Midbrain (tissue), 1 donor: ENCODE measurements at places on chromosomes 7 and 10.

DNA sequence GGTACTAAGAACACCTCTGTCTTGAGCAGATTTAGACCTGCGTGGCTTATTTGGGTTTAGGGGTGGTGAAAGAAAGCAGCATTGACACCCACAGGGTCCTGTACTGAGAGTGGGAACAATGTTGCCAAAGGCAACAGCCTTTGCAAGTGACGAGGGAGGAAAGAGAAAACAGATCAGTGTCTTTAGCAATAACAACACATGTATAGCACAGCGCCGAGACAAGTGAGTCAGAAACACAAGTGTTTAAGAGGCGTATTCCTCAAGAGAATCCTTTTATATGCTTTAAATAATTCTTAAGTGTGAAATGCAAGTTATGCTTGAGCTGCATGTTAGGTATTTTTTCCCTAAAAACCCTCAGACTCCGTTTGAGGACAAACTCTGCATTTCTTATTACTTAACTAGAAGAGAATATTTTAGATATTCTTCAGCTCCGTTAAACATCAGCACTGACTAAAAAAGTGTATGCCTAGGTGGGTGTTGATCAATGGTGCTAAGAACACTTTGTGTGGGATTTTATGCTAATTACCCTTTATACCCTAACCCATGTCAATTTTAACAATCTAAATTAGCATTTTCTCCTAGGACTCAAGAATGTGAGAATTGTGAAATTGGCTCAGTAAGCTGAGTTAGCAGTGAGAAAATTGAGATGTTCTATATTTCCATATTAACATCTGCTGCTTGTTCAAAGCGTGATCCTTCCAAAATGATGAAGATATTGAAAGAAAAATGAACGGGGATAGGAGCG is 1095.4 kb upstream of the CELF2 start:
- DNase-seq = no peak

DNA sequence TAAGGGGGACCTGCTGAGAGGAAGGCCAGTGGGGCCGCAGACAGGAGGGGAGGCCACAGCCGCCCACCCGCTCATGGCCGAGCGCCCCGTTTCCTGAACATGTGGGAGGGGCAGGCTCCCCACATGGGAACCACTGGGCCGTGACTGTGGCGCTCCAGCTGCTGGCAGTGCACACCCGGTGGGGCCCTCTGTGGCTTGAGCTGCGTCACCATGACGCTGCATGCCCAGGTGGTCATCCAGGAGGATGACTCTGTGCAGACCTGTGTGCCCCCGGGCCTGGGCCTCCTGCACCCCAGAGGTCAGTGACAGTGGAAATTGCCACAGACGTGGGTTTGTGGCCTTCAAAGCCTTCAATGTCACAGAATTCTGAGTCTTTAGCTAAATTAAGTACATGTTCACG is 85.1 kb downstream of the MGMT start:
- no peak for DNase-seq

DNA sequence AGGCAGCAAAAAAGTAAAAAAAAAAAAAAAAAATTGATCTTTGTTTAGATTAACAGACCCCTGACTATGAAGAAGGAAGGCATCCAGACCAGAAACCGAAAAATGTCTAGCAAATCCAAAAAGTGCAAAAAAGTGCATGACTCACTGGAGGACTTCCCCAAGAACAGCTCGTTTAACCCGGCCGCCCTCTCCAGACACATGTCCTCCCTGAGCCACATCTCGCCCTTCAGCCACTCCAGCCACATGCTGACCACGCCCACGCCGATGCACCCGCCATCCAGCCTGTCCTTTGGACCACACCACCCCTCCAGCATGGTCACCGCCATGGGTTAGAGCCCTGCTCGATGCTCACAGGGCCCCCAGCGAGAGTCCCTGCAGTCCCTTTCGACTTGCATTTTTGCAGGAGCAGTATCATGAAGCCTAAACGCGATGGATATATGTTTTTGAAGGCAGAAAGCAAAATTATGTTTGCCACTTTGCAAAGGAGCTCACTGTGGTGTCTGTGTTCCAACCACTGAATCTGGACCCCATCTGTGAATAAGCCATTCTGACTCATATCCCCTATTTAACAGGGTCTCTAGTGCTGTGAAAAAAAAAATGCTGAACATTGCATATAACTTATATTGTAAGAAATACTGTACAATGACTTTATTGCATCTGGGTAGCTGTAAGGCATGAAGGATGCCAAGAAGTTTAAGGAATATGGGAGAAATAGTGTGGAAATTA is 19.4 kb downstream of the GATA3 start:
- DNase-seq = no peak

- peak; percentile 76 for DNase-seq
Measured at GRCh38 chr10:71975087-71975870, 11.1 kb downstream of the CHST3 start.

DNA sequence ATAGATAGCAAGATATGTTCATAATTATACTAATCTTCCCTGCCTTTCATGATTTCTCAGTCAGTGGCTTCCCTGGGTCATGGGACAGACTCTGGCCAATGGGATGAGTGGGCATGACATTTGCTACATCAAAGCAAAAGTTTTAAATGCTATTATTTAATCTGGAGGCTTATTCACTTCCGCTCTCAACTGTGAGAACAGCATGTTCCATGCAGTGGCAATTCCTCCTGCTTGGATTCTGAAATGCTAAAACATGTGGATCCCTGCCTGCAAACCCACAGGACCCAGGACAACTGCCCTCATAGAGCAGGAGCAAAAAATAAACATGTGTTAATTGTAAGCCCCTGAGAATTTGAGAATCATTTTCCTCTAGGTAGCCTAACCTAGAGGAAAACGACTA is 1412.4 kb upstream of the CELF2 start:
- DNase-seq = no peak

DNA sequence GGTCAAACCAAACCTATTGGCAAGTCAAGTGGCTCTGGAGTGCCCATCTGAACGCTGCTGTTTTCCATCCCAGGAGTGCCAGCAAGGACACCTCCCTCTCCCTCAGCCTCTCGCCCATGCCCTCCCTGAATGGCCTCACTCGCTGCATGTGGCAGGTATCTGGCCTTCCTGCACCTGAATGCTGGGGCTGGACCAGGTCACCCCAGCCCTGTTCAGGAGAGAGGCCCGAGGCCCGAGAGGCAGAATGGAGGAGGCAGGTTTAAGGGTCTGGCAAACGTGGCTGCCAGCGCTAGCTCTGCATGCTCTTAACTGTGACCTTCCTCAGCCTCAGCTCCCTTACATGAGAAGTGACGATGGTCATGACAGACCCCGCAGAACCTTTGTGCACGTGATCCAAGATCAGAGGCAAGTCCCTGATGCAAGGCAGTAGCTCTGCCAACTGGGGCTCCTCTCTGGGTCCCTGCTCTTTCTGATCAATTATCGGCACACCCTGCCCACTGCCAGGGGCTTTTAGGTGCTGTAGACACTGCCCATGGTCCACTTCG is 295.7 kb upstream of the ZMIZ1 start:
- no peak for DNase-seq

DNA sequence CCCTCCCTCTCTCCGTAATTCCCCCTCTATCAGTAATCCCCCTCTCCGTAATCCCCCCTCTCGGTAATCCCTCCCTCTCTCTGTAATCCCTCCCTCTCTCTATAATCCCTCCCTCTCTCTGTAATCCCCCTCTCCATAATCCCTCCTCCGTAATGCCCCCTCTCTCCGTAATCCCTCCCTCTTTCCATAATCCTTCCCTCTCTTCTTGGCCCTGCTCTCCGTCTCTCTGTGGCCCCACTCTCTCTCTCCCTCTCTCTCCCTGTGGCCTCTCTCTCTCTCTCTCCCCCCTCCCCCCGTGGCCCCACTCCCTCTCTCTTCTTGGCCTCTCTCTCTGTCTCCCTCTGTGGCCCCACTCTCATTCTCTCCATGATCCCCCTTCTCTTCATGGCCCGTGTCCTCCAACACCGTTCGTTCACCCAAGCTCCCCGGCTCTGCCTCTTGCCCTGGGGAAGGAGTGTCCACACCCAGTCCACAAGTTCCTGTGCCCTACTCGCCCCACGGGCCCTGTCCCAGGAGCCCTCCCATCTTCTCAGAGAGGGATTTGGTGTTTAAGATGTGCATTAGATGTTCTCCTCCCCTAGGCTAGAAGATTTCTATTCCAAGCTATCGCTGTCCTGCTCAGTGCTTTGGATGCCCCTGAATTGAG is 19.8 kb downstream of the SHH start:
- no peak for DNase-seq

DNA sequence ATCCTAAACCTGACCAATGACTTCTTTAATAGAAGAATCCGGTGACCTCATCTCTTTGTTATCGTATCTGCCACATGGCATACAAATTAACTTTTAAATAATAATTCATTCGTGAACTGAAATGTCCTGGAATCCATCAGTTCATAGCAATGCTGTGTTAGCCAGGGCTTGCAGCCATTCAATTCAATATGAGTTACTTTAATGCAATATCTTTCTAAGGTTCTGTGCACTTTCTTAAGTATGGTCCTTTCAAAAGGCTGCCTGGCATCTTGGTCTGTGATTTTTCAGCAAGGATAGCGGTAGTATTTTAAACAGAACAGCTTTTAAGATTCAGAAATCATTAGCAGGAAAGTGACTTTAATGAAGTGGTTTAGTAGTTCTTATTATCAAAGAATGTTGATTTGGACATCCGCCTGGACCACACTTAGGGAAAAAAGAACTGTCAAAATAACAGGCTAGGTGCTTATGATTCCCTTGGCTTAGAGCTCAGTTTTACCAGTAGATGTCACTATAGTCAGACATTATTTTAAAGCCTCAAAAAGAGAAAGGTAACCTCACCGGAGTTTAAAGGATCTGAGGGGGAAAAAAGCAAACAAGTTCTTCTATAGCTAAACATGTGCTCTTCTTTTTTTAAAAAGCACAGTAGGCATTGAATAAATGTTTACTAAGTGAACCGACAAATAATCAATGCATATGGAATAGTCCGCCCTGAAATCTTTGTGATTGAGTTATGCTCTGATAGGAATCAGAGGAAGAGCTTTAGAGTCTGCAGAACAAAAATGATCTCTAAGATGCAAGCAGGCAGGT is 22.7 kb downstream of the SLC35G1 start:
- DNase-seq = peak; percentile 40

DNA sequence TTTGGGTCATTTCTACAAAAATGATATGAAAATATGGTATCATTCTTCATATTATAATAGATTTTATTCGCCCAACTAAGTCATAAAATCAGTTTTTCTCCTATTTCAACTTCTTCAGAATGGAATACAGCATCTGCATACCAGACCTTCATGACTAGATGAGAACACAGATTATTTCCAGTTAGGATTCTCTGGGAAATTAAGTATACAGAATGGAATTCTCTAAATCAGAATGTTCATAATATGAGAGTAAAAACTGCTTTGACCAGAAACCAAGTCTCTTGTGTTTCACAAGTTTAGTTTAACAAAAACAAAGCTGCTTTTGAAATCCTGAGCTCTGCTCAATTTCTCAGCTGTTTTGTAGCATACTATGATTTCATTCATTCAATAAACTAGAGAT is 160.3 kb upstream of the SEMA3A start:
- DNase-seq = no peak

- no peak for DNase-seq
Measured at GRCh38 chr7:38806912-38807311, 102.1 kb downstream of the VPS41 start.

- DNase-seq = no peak
Measured at GRCh38 chr7:144787127-144787526, 48.7 kb downstream of the TPK1 start.

- peak; percentile 13 for DNase-seq
Measured at GRCh38 chr7:18580950-18581349, 85.4 kb downstream of the HDAC9 start.

DNA sequence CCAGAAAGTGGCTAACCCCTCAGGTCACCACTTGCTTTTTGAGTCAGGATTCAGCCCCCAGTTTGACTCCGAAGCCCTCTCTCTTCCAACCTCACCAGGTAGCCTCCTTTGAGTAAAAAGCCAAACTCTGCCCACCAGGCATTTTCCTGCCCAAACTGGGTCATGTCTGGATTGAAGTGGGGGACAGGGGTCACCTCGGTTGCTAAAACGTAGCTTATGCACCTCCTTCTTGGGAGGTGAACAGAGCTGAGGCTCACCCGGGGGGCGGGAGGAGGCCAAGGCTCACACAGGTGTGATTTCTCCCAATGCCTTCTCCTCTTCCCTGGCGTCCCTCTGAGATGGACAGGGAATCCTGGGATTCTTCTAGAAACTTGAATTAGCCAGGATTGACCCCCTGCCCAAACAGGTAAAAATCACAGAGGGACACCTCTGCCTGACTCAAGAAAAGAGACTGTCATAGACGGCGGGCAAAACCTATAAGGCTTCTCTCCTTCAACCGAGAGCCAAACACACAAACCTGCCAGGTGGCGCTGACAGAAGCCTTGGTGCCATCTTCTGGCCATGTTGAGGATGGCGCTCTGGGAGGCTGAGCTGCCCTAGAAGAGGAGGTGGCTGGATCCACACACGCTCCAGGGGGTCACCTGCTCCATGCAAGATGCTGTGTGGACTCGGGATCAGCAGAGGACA is 51.6 kb downstream of the PRLHR start:
- DNase-seq = no peak

- no peak for DNase-seq
Measured at GRCh38 chr7:92456236-92456635, 9.0 kb downstream of the GATAD1 start.

GRCh38 chr10:61617586-61617985 is 45.1 kb upstream of the CABCOCO1 start:
- DNase-seq = no peak

DNA sequence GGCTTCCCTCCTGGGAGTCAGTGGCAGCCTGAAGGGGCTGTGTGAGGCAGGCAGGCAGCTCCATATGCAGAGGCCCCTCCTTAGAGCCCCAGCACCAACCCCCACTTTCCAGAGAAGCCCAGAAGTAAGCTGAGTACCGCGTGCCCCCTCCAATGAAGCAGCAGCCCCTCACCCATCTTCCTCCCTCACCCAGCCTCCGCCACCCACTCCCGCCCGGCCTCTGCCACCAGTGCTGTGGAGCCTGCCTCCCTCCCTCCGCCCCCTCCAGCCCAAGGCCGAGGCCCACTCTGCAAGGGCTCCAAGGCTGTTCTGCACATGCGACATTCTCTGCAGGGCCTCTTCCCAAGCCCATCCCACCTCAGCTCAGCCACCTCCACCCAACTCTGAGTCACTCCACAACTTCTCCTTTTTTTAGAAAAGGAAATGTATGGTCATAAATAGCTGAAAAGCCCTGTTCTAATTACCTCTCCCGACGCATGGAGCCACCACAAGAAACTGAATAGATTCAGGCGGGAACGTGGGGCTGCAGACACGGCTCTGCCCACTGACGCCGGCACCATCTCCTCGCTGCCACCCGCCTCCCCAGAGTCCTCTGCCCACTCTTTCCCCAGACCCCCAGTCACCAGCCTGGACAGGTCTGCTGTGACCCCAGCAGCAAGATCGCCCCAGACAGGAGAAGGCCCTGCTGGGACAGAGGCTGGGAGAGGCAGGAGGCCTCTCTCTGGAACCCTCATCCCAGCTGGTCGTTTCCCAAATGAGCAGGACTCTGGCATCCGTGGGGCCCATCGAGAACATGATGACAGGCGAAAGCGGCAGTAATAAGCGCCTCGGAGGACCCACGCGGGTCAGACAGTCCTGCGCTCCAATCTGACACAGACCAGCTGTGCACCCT is 213.9 kb downstream of the MAD1L1 start:
- DNase-seq = no peak
